ENCODE measurements at places on chromosomes 16 and 17.

GRCh38 chr17:57404073-57404472 is 147.8 kb downstream of the MSI2 start:
- DNase-seq = no peak

GRCh38 chr17:81074875-81075274 is 39.9 kb downstream of the BAIAP2 start:
- no peak for DNase-seq

- no peak for DNase-seq
Observed at GRCh38 chr16:11126399-11127054, 129.5 kb downstream of the SOCS1 start.

DNA sequence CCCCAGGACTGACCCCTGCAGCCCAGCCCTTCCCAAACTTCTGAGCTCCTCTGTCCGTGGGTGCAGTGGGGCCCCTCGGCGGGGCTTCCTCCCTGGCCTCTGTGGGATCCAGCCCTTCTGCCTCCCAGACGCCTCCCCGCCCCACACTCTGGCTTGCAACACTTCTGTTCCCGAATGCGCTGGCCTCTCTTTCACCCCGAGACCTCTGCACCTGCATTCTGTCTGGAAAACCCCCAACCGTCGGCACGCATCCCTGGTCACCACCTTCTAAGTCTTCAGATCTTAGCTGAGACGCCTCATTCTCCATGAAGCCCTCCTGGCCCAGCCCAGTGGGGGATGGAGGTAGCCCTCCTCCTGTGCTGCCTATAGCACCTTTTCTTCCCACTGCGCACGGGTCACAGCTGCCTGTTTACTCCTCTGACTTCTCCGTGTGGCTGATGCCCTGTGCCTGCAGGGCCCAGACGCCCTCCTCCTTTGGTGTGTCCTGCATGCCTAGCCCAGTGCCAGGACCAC is 26.4 kb downstream of the TMEM235 start:
- no peak for DNase-seq

DNA sequence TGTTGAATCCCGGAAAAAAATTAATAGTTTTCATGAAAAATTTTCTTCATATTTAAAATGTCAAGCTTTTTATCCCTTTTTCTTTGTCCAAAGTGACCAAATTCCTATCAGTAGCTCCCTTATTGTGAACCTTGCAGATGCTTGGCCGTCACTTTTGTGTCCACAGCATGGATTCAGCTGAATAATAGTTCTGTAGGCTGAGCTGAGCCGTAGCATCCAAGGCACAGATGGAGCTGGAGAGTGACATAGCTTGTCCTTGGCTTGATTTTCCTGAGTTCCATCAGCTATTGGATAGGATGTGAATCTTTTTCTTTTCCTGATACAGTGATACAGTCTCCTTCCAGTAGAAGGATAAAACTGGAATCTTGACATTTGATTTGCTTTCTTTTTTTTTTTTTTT is 3.6 kb downstream of the NUP85 start:
- no peak for DNase-seq

GRCh38 chr16:4976611-4977145 is 18.5 kb downstream of the SEC14L5 start:
- no peak for DNase-seq

DNA sequence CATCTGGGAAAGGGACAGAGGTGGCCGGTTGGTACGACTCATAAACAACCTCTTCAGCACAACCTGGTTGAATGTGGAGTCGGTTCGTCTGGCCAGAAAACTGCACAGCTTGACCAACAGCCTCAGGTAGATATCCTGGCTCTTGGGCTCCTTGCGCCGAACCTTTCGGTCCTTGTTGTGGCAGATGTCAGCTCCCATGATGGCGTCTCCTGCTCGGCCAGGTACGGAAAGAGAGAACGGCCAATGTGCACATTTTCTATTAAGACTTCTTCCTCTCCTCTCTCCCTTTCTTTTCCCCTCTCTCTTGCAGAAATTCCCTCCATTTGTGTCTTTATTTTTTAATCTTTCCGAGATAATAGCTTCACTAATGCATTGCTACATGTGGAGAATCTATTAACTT is 41.8 kb upstream of the CNTNAP4 start:
- DNase-seq = no peak

- no peak for DNase-seq
Observed at GRCh38 chr16:10761373-10761772, 17.7 kb downstream of the NUBP1 start.

GRCh38 chr17:10748531-10749181 is 18.8 kb upstream of the TMEM220 start:
- DNase-seq = no peak

- no peak for DNase-seq
Observed at GRCh38 chr16:87675111-87675719, 72.9 kb downstream of the JPH3 start.

GRCh38 chr17:44331249-44331760 is 6.7 kb upstream of the SLC25A39 start:
- peak; percentile 50 for DNase-seq
